ENCODE measurements at places on chromosomes 3 and 15.

GRCh38 chr15:75597667-75598341, 18.7 kb upstream of the PTPN9 start:
- DNase-seq: no peak

GRCh38 chr3:106401666-106402490, 533.1 kb upstream of the CBLB start:
- DNase-seq: peak; percentile 28

- no peak for DNase-seq
These were observed 37.5 kb upstream of the FSTL1 start for GRCh38 chr3:120488296-120488695.

- DNase-seq: no peak
These were observed 90.6 kb downstream of the CRYGS start for GRCh38 chr3:186453531-186453930.

GRCh38 chr15:38421069-38421690, 32.7 kb upstream of the FAM98B start:
- DNase-seq: no peak

- no peak for DNase-seq
These were observed 82.8 kb upstream of the TNIK start for GRCh38 chr3:171542976-171543375.

- DNase-seq: no peak
These were observed 79.8 kb downstream of the MEF2A start for GRCh38 chr15:99645543-99645935.
